Hepatocyte (in vitro differentiated cells): ENCODE measurements at places on chromosomes 12 and 14.

- no peak overlapping the region for H3K4me3 ChIP-seq
- H3K27ac ChIP-seq, result no peak overlapping the region
- no peaks in the 10 kb centered on the region for H3K36me3 ChIP-seq
Measured at GRCh38 chr14:105107781-105108515, 42.7 kb upstream of the GPR132 start.

GRCh38 chr12:106054049-106054448, 84.7 kb downstream of the NUAK1 start:
- H3K27ac ChIP-seq, result no peak overlapping the region
- H3K36me3 ChIP-seq, result no peaks in the 10 kb centered on the region
- no peak overlapping the region for H3K4me3 ChIP-seq
- no peak for DNase-seq
- H3K27me3 ChIP-seq, result no peaks in the 10 kb centered on the region

- no peaks in the 10 kb centered on the region for H3K27me3 ChIP-seq
- no peaks in the 10 kb centered on the region for H3K36me3 ChIP-seq
- H3K4me1 ChIP-seq, result peaks cover 57% of the 10 kb centered on the region
- H3K4me3 ChIP-seq, result no peak overlapping the region
Measured at GRCh38 chr12:57151741-57152630, 4.6 kb upstream of the LRP1-AS start.

GRCh38 chr12:92404259-92404894, 258.7 kb upstream of the BTG1 start:
- no peak for DNase-seq
- no peak overlapping the region for H3K27ac ChIP-seq
- no peaks in the 10 kb centered on the region for H3K4me1 ChIP-seq
- H3K36me3 ChIP-seq, result no peaks in the 10 kb centered on the region

- DNase-seq, result peak; percentile 67
- no peak overlapping the region for H3K27ac ChIP-seq
- H3K36me3 ChIP-seq, result no peaks in the 10 kb centered on the region
Measured at GRCh38 chr12:100154474-100155247, 12.0 kb upstream of the BLTP3B start.

DNA sequence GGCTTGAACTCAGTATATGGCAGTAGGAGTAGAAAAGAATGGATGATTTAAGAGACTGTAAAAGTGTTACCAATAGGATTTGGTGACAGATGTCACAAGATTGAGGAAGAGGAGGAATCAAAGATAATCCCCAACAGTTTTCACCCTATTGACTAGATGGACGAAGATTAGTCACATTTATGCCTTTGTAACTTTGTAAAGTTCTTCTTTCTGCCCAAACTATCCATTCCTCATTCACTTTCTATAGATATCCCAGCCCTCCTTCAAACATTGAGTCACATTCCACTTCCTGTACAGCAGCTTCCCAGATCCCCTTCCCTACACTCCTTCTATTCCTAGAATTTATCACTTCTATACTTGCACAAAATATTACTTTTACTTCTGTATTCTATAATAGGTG, 207.9 kb downstream of the BTG1 start:
- no peak overlapping the region for H3K27ac ChIP-seq
- no peaks in the 10 kb centered on the region for H3K4me1 ChIP-seq
- no peaks in the 10 kb centered on the region for H3K36me3 ChIP-seq
- H3K4me3 ChIP-seq, result no peak overlapping the region

DNA sequence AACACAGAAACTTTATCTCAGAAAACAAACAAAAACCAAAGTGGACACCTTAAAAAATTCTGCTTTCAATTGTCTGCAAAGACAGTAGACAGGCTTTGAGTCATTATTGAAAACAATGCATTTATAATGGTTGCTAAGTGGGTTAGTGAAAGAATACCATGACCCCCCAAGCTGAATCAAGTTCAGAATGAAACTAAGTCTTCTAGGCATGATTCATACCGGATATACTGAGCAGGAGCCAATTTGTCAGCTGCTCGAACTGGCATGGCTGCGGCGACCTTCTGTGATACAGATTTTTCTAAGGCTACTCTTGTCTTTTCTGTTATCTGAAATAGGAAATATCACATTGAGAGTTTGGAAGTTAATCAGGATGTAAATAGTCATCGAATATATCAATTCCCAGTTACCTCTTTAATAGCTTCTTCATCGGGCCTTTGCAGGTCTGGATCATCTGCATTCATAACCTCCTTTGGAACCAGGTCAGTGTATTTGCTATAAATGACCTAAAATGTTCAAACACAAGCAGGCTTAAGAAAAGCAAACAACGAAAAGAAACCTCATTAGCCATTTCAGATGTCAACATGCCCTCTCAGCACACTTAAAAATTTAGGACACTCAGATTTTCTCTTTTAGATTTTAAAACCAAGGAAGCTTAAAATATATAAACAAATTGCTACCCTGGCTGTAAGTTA, 22.3 kb downstream of the SNW1 start:
- peaks cover 11% of the 10 kb centered on the region for H3K36me3 ChIP-seq
- no peaks in the 10 kb centered on the region for H3K4me1 ChIP-seq
- no peak for DNase-seq
- no peaks in the 10 kb centered on the region for H3K27me3 ChIP-seq

- no peak overlapping the region for H3K27ac ChIP-seq
- no peaks in the 10 kb centered on the region for H3K27me3 ChIP-seq
- H3K4me3 ChIP-seq, result no peak overlapping the region
- H3K36me3 ChIP-seq, result no peaks in the 10 kb centered on the region
Measured at GRCh38 chr14:20492486-20492885, 12.9 kb upstream of the RNASE10 start.

- no peak overlapping the region for H3K27ac ChIP-seq
- H3K4me3 ChIP-seq, result no peak overlapping the region
- no peaks in the 10 kb centered on the region for H3K36me3 ChIP-seq
Measured at GRCh38 chr12:12705838-12706520, 10.0 kb upstream of the GPR19 start.
